ENCODE measurements at places on chromosomes 1 and 21. TPM values are rescaled to one million over a fixed set of nuclear protein-coding genes. Genes with fewer than 3 reads are reported as not detected.

HPDL gene
- total RNA-seq: 1.5 TPM

DHX9 gene
- total RNA-seq: 151 TPM

AMY2B gene
- 51.7 TPM for total RNA-seq

SAMSN1 gene
- 1.8 TPM for total RNA-seq

P3R3URF gene
- not detected for total RNA-seq

EFNA1 gene
- total RNA-seq: 96.9 TPM

DIRAS3 gene
- 2.4 TPM for total RNA-seq

TNFRSF8 gene
- total RNA-seq: not detected

NUAK2 gene
- 41.0 TPM for total RNA-seq

S100A12 gene
- not detected for total RNA-seq

RUNX3 gene
- total RNA-seq: 2.8 TPM

ST6GALNAC3 gene
- 35.6 TPM for total RNA-seq

PTGS2 gene
- total RNA-seq: 3.1 TPM

SMIM1 gene
- total RNA-seq: 9.9 TPM

GJA5 gene
- 4.6 TPM for total RNA-seq

HES3 gene
- not detected for total RNA-seq

SPATA1 gene
- total RNA-seq: 1.8 TPM

ADGRB2 gene
- total RNA-seq: 2.4 TPM

RGS13 gene
- total RNA-seq: not detected

OR10Z1 gene
- total RNA-seq: not detected

KLHDC7A gene
- 1.5 TPM for total RNA-seq

EVI5 gene
- 39.8 TPM for total RNA-seq

TRAF5 gene
- 3.1 TPM for total RNA-seq

CR1L gene
- not detected for total RNA-seq

OR2T33 gene
- total RNA-seq: not detected
